ENCODE measurements at places on chromosomes 11 and 22.

GRCh38 chr11:69153661-69154060 is 2.1 kb upstream of the SMIM38 start:
- no peak for DNase-seq

DNA sequence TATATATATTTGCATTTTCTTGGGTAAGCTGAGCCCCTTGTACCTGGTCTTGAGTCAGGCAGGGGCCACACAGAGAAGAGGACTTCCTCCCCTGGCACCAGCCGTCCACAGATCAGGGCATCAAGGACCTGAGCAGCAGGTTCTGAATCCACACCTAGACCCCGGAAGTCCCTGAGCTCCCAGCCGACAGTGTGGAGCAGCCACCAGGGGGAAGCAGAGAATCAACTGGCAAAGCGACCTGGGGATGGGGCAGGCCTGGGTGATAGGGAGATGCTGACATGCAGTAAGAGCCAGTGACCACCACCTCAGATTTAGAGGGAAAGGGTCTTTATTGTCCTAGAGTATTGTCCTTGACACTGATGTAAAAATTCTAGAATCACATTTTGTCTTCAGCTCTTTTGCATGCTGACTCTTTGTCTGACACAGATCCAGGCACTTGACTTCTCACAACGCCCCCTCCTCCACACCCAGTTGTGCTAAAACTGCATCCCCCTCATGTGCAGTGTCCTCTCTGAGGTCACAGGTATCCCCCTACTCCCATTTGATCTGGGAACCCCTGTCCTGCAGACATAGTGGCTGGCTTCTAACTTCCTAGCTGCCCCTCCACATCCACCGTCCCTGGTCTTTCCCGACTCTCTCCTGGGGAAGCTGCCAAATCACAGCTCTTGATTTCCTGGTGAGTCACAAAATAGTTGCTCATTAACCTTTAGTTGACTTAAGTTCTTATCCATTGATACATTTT is 109.3 kb downstream of the GGTLC2 start:
- peak; percentile 64 for DNase-seq

DNA sequence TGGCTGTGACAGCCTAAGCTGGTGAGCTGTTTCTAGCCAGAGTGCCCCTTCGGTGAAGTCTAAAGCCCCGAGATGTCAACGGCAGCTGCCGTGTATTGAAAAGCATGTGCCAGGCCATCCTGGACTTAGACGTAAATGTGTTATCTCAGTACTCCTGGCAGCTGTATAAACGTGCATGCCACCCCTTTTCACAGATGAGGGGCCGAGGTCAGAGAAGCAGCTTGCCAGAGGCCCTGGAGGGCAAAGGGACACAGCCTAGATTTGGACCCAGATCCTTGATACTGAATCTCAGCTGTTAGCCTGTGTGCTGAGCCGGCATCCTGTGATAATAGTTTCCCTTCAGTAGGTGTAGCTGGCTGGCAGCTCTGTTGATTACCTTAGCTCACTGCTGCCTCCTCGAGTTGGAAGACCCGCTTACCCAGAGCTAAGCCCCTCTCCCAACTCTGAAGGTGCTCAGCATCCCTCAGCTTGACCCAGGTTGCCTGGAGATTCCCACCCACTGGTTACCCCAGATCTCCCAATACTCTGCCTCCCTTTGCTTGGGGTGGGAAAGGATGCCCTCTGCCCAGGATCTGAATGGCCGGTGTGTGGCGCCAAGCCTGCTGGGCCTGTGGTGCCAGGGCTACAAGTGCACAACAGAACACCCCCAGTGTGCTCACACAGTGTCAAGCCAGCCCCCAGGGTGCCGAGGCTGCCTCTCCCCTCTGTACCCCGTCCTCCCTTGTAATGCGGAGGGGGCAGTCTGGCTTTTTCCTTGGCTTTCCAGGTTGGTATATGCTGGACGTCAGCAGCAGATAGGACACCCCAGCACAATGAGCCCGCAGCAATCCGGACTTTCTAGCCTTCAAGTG is 59.8 kb upstream of the WNT7B start:
- DNase-seq: no peak

GRCh38 chr11:113242767-113243397 is 71.5 kb upstream of the TTC12 start:
- DNase-seq: peak; percentile 9

DNA sequence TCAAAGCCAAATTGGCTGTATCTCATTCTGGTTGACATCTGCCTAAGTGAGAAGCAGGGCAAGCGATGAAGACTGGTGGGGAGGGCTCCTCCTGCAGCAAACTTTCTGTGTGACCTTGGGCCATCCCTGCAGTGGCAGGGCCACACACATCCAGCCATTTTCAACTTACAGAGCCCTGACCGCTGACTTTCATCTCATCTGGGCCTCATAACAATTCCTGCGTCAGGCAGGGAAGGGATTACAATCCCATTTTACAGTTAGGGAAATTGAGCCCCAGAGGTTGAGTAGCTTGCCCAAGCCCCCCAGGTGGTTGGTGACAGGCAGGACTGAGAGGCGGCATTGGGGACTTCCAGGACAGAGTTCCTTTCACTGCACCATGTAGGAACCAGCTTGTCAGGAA is 21.9 kb downstream of the TPBGL start:
- no peak for DNase-seq

- DNase-seq: no peak
Observed at GRCh38 chr11:995752-996420, 40.6 kb downstream of the MUC6 start.

DNA sequence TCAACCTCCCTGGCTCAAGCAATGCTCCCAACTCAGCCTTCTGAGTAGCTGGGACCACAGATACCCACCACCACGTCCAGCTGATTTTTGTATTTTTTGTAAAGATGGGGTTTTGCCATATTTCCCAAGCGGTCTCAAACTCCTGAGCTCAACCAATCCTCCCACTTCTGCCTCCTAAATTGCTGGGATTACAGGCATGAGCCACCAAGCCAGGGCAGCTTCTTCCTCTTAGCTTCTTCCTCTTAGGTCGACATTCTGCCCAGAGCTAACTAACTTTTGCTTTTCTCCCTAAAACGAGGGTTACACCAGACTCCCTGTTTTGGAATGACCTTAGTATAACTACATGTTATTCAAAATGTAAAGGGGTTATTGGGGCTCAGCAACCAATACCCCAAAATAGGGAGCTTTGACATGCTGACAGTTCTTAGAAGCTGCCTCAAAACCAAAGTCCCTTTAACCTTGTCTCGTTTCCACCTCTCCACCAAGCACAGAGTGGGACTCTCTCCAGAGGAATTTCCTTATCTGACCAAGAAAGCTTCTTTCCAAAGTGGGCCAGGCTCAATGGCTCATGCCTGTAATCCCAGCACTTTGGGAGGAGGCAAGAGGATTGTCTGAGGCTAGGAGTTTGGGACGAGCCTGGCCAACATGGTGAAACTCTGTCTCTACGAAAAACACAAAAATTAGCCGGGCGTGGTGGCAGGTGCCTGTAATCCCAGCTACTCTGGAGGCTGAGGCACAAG is 7.0 kb downstream of the HPS5 start:
- peak; percentile 67 for DNase-seq

GRCh38 chr22:42625416-42625815 is 10.7 kb upstream of the POLDIP3 start:
- no peak for DNase-seq

DNA sequence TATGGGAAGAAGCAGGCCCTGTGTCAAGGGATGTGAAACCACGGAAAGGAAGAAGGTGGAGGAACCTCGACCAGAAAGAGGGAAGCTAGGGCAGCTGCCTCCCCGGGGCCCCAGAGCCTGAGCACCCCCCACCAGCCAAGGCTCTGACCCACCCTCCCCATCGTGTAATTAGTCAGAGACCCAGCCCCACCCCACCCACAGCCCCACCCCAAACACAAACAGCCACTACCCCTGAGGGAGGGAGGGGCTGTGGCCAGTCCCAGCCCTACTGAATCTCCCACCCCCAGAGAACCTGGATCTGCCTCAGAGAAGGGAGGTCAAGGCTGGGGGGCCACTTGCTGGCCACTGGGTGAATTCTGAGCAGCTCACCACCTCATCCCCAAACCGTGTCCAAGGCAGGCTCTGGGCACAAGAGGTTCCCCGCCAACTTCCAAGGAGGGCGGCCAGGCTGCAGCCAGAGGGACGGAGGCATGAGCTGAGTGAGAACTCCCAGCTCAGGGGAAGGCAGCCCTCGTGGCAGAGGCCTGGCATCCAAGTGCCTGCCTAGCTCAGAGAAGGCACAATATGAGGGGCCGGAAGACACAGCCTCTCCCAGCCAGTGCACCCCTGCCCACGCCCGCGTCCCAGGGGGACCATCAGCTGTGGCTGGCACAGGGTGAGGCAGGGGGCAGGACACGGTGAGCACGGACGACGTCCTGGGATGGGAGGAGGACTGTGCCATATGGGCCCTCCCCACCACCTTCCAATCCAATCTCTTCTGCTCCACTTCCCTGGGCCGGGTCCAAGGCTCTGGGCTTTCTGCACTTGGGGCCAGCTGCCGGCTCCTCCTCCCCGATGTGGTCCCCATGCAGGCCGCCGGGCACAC is 2.7 kb downstream of the PLXNB2 start:
- DNase-seq: peak; percentile 84

GRCh38 chr11:88293931-88294330 is 43.6 kb downstream of the CTSC start:
- peak; percentile 17 for DNase-seq

GRCh38 chr11:114607753-114608459 is 12.3 kb upstream of the NXPE4 start:
- no peak for DNase-seq

GRCh38 chr22:30855266-30855665 is 113.3 kb downstream of the MORC2 start:
- DNase-seq: no peak

GRCh38 chr11:34513682-34514449 is at the start of gene ELF5:
Gene ELF5, minus strand, starts transcription at chr11:34513794. Its CDS starts 8,045 bp downstream, at chr11:34505749.
- DNase-seq: no peak

DNA sequence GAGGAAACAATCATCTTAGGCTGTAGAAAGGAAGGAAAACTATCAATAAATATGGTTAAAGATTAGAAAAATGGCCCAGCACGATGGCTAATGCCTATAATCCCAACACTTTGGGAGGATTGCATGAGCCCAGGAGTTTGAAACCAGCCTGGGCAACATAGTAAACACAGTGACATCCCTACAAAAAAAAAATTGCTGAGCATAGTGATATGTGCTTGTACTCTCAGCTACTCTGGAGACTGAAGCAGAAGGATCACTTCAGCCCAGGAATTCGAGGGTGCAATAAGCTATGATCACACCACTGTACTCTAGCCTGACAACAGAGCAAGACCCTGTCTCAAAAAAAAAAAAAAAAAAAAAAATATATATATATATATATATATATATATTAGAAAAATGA is 54.9 kb downstream of the ARFGAP2 start:
- no peak for DNase-seq

- no peak for DNase-seq
Observed at GRCh38 chr11:45928535-45929215, 6.2 kb downstream of the LARGE2 start.

- DNase-seq: no peak
Observed at GRCh38 chr11:128688031-128688713, 5.7 kb upstream of the FLI1 start.

DNA sequence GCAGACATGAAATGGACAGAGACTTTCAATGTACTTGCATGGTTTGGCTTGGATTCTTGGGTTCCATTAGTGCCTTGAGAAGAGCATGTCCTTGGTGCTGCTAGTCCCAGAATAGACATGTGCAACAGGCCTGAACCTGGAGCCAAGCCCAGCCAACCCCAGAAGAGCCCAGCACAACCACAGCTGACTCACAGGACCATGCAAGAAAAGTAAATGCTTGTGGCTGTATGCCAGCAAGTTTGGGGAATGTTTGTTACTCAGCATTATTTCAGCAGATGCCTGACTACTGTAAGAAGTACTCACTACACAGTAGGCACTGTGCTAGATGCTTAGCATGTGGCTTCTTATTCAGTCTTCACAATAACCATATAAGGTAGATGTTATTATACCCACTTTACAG is 39.2 kb upstream of the HMGXB4 start:
- DNase-seq: no peak

GRCh38 chr11:112784323-112785073 is 176.7 kb upstream of the NCAM1 start:
- DNase-seq: no peak

Measured in suppressor macrophage treated with lipopolysaccharide for 4 hours (primary cell).